ENCODE measurements at places on chromosomes 5 and 9. TPM values are rescaled to one million over a fixed set of nuclear protein-coding genes. Genes with fewer than 3 reads are reported as not detected.
A peak's percentile ranks its signal among the peaks of the same experiment; 100 is the strongest.

- DNase-seq, result no peak
Observed at GRCh38 chr5:140875085-140876065, at the start of gene PCDHA12. PCDHA12 (plus strand) TSS chr5:140875308; CDS start chr5:140875473, 165 bp downstream.

GRCh38 chr9:23342291-23342690, 483.7 kb downstream of the ELAVL2 start:
- no peak for DNase-seq

- no peak for DNase-seq
Observed at GRCh38 chr5:108379722-108380530, 2.0 kb downstream of the FBXL17 start.

- DNase-seq, result no peak
Observed at GRCh38 chr5:59496524-59497134, 396.9 kb downstream of the PDE4D start.

DNA sequence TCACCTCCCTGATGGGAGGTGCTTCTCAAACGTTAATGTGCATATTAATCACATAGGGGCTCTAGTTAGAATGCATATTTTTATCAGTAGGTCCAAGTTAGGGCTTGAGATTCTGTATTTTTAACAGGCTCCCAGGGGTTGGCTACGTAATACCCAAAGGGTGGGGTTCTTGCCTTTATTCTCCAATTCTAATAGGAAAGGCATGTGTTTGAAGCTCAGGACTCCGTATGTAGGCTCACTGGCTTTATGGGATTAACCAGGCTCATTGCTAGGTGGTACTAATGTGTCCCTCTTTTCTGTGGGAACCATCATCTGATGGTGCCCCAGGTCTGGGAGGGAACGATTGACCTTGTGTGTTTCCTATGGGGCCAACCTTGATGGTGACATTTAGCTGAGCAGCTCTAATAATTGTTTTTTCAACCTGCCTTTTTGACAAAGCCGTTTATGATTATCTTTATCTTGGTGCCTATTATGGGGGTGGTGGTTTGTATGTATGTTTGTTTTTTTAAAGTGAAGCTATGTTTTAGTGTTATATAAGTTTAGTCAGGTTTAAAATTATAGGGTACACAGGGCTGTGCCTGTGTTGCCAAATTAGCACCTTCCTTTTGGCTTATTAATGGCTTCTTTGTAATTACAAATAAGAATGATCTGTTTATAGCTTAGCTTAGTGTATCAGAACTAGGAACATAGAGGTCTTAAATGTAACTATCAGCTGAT, 20.8 kb downstream of the TJP2 start:
- DNase-seq, result no peak

- DNase-seq, result no peak
Observed at GRCh38 chr5:36664766-36665165, 58.4 kb downstream of the SLC1A3 start.

- DNase-seq, result no peak
Observed at GRCh38 chr5:37717276-37717612, 122.6 kb downstream of the GDNF start.

DNA sequence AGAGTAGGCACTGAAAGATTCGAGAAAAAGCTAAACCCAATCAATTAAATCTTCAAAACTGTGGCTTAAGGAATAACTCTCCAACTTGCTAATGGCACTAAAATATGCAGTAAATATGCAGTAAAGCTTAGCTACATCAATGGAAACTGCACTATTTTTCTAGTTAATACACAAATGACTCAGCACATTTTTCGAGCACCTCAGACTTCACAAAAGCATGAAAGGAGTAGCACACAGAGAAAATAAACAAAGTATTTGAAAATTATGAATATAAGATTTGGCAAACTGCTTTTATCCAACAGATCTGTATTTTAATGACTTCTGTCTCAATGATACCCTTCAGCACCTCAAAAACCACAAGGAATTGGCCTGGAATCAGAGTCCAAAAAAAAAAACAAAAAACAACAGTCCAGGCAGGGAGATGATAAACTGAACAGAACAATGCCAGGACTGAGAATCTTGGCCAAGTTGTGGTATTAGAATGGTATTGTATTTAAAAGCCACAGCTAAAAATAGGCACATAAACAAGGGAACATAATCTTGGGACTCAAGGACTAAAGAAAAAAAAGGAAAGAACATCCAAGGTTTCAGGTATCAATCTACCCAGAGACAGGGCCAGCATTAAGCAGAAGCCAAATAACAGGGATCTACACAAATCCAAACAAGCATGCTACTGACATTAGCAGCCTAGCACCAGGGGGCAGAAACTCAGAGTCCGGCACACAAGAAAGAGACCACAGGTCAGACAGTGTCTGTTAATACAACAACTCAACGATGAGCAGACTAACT, 21.4 kb downstream of the TMEM245 start:
- peak; percentile 26 for DNase-seq

DNA sequence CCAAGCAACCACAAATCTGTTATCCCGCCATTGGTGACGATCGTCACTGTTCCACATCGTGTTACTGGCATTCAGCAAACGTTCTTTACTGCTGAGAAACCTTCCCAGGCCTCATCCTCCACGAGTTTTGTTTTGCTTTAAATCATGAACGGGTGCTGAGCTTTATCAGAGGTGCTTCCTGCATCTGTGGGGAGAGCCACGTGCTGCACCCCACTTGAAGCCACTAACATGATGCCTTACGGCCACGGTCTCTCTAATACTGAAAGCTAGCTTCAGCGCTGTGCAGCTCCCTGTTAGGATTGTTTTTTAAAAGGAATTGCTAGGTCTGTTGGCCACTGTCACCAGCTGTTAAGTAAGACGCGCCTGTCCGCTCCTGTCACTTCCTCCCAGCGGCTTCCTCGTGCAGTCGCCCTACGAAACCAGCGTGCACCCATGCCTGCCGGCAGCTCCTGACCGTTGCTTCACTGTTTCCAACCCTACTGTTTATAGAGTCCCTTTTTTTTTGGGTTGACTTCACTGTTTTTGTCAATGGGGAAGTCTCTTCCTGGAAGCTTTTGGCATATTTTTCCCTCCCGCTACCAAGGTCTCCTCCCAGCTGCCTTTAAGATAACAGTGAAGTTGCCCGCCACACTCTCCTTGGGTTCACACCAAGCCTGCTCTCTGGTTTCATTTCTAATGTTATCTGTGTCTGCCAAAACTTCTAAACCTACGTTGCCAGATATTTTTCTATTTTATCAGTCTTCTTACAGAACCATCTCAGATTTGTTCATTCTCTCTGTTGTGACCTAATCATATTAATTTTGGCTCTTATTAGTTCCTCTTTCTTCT, 20.3 kb downstream of the LPCAT1 start:
- DNase-seq, result no peak

Gene IFNA17
- not detected for polyA plus RNA-seq

Gene TTLL11
- 6.1 TPM for polyA plus RNA-seq

Gene RLN1
- polyA plus RNA-seq, result 0.18 TPM

Gene ADAMTS6
- polyA plus RNA-seq, result 3.1 TPM

Gene IGFBPL1
- polyA plus RNA-seq, result 0.20 TPM

Gene WWC1
- 18.1 TPM for polyA plus RNA-seq

Gene DND1
- polyA plus RNA-seq, result 0.57 TPM

Gene SAPCD2
- 3.6 TPM for polyA plus RNA-seq

Gene ABO
- not detected for polyA plus RNA-seq
